GM10248 (cell line): ENCODE measurements at places on chromosomes 2 and 18.
A peak's percentile ranks its signal among the peaks of the same experiment; 100 is the strongest.

DNA sequence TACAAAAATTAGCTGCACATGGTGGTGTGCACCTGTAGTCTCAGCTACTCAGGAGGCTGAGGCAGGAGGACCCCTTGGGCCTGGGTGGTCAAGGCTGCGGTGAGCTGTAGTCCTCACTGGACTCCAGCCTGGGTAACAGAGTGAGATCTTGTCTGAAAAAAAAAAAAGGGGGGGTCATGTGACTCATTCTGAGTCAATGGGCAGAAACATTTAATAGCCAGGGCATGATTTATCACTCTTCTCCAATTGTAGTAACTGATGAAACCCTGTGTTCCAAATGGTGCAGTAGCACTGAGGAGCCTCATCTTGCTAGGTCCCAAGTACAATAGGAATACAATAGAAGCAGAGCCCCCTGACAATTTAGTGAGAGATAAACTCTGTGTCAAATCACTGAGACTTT lies 78.9 kb upstream of the CCDC68 start:
- no peak for DNase-seq

- peak; percentile 45 for DNase-seq
Measured at GRCh38 chr2:42127425-42128424, 41.4 kb upstream of the EML4 start.

DNA sequence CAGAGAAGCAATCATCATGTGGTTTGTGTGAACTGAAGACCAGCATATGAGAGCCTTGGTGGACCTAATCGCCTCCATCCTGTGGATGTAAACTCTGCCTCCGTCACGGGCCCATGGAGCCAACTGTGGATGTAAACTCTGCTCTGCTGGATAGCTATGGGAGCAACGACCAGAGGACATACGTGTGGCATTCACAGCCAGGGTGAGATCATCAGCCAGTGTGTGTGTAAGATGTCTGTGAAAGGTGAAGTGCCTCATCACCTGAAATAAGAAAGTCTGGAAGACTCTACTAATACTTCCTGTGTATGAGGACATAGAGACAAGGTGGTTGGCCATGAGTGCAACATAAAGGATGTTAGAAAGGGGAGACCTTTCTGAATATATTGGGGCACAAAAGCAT lies 63.5 kb downstream of the CYB5A start:
- no peak for DNase-seq

DNA sequence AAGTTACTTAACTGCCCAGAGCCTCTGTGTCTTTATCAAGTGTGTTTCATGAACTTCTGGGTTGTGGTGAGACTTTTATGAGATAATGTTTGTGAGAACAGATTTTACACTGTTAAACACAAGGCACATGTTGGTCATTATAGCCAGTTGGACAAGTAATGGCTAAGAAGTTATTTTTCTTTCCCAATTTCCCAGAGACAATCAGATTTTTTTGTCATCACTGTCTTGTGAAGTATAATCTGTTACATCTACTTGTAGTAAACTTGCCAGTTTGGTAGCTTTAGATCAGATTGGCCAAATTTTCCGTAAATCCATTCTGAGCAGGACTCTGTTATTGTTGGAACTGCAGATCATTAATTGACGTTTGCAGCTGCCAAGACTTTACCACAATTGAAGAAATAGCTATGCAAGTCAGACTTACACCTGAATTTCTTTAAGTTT lies 838.8 kb downstream of the SLC4A3 start:
- no peak for DNase-seq

- no peak for DNase-seq
Measured at GRCh38 chr2:152493417-152493816, 158.4 kb downstream of the FMNL2 start.

DNA sequence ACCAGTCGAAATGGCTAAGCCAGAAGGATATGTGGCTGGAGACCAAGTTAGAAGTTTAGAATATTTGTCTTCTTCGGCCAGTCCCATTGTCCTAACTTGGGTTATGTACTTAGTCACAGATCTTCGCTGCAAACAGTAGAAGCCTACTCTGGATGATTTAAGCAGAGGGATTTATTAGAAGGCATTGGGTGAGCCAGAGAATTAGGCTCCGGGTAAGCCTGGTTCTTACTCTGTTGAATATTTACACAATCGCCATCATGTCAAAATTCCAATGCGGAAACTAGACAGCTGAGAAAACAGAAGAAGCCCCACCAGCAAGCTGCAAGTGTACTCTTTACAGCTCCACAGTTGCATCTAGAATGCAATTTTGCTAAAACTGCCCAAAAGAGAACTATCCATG lies 276.6 kb downstream of the CMPK2 start:
- DNase-seq = no peak

DNA sequence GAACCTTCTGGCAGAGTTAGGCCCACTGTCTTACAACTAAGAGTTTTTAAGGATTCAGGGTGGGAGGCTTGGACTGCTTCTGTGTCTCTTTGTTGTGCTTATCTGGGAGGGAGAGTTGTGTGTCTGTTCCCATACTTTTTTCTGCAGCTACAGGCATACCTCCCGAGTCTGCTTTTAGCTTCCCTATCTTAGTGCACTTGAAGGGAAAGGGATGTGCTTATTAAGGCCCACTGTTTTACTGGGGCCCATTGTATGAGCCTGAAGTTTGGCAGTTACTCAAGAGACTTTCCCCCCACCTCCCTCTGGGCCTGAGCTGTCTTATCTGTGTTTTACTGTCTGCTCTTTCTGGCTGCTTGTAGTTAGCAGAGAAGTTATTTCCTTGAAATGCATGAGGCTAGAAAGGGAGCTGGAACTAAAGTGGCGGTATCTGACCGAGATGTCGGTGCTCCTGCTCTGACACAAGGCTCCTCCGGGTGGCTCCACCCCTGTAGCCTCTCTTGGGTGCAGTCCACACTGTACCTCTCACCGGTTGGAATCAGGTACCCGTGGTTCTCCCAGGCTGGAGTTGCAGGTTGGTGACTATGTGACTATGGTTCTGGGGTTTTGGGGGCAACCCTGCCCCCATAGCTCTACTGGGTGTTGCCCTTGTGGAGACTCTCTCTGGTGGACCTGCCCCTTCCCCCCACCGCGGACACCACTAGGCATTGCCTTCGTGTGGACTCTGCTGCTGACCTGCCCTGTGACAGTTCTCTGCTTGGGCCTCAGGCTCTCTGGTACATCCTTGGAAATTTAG lies 12.9 kb downstream of the UBR3 start:
- DNase-seq = no peak
